A549 treated with Mapracorat at 1 μM for 4 hours (cell line): ENCODE measurements at places on chromosomes 6 and 20. TPM values are rescaled to one million over a fixed set of nuclear protein-coding genes. Genes with fewer than 3 reads are reported as not detected.

The DZANK1 gene
- 2.4 to 3.1 TPM (median 2.9 TPM) in 5 replicates for total RNA-seq

The RNF182 gene
- total RNA-seq = 3.2 to 3.6 TPM (median 3.4 TPM) in 5 replicates

The SNAI1 gene
- total RNA-seq = 8.0 to 12.1 TPM (median 11.7 TPM) in 5 replicates

The PRKN gene
- 0.07 TPM in 2 of 5 replicates, not detected in the others for total RNA-seq
